ENCODE measurements at places on chromosomes 11 and 22.

DNA sequence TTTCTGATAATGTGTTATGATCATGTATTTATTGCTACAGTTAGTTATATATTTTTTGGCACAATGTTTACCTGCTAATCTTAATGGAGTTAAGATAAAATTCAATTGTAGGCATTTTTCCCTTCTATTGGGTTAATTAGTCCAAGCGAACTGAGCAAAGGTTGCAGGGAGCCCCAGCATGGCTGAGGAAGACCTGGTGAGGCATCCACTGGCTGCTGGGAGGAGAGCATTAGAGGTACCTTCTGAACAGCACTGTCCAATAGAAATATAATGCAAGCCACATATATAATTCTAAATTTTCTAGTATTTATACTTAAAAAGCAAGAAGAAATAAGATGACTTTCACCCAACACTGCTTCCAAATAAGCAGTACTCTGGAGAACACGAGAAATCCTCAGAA lies 689 bp upstream of the TMEM126A start:
- no peak for DNase-seq

DNA sequence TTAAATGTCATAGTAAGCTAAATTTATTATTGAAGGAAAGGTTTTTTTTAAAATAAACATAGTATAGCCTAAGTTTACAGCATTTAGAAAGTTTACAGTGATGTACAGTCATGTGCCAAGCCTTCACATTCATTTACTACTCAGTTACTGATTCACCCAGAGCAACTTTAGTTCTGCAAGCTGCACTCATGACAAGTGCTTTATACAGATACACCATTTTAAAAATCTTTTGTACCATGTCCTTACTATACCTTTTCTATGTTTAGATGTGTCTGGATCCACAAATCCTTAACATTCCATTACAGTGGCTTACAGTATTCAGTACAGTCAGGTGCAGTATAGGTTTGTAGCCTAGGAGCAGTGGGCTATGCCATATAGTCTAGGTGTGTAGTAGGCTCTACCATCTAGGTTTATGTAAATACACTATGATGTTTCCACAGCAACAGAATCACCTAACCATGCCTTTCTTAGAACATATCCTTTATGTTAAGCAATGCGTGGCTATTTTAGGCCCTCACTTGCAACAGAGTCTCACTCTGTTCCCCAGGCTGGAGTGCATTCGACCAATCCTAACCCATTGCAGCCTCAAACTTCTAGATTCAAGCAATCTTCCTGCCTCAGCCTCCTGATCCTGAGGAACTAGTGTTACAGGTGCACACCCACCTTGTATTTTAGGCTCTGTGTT lies 79.5 kb upstream of the SLC25A18 start:
- no peak for DNase-seq

- DNase-seq, result peak; percentile 56
These were observed 80.7 kb upstream of the PPARA start for GRCh38 chr22:46069521-46070214.

GRCh38 chr11:45859661-45860140 lies 12.4 kb downstream of the CRY2 start:
- DNase-seq, result no peak

GRCh38 chr11:43952401-43953342 lies 10.2 kb downstream of the C11orf96 start:
- DNase-seq, result no peak

GRCh38 chr11:35552616-35553015 lies 27.2 kb upstream of the PAMR1 start:
- DNase-seq, result no peak

GRCh38 chr11:124643605-124644425 lies 21.2 kb downstream of the TBRG1 start:
- DNase-seq, result no peak

DNA sequence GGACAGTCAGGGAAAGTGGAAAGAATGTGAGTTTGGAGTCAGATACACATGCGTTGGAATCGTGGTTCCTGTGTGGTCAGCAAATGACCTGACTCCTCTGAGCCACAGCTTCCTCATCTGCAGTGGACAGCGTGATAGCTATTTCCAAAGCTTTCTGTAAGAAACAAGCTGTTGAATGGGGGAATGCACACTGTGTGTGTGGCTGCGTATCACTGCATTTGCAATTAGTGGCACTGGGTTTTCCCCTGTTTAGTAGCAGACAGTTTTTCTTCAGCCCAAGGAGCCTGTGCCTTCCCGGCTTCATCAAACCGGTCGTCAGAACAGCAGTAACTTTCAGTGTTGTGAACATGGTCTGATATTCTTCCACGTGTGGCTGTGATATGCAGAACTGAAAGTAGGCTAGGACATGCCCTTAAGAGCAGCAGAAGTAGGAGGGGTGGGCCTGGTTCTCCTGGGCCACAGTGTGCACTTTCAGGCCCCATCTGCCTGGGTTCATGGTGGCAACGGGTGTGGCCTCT lies 121.5 kb downstream of the RRAS2 start:
- no peak for DNase-seq

GRCh38 chr11:112548641-112549040 lies 288.0 kb upstream of the PLET1 start:
- DNase-seq, result no peak

- no peak for DNase-seq
These were observed 51.7 kb downstream of the RAB30 start for GRCh38 chr11:83019888-83020579.

- no peak for DNase-seq
These were observed 40.0 kb downstream of the SBF1 start for GRCh38 chr22:50434849-50435248.

- no peak for DNase-seq
These were observed 78.6 kb upstream of the TP53AIP1 start for GRCh38 chr11:129021295-129021694.

DNA sequence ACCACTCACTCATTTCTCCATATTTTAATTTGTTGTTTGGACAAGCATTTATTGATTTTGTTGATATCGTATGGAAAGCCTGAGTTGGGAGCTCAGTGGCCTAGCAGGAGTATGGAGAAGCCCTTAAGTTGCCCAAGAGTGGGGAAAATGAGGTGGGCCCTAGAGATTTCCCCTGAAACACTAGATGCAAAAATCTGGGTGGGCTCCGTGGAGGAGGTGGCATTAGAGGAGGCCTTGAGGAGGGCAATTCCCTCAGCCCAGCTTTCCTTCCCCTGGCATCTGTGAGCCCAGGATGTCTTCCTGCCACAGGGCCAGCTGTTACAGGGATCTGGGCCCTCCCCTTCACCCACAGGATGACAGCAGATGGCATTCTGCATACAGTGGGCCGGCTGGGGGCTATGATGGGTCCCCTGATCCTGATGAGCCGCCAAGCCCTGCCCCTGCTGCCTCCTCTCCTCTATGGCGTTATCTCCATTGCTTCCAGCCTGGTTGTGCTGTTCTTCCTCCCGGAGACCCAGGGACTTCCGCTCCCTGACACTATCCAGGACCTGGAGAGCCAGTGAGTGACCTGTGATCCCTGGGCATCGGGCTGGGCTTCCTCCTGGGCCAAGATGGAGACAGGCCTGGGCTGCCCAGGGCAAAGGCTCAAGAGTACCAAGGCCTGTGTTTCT lies 21.6 kb upstream of the SLC22A12 start:
- no peak for DNase-seq

- DNase-seq, result no peak
These were observed 743 bp upstream of the RCE1 start for GRCh38 chr11:66842501-66842895.

DNA sequence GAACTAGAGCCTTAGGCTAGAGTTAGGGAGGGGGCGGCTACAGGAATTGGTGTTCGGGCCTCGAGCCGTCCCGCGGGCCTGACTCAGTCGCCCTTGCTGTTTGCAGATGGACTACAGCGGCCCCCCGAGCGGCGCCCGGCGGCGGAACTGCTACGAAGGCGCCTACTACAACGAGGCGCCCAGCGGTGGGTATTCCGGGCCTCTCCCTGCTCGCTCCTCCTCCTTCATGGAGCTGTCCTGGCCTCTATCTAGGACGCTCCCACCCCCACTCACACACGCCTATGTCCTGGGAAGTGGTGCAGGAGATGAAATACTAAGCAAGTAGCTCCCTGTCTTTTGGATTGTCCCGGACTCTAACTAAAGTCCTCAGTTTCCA lies 1.4 kb downstream of the MYOD1 start:
- DNase-seq, result no peak

DNA sequence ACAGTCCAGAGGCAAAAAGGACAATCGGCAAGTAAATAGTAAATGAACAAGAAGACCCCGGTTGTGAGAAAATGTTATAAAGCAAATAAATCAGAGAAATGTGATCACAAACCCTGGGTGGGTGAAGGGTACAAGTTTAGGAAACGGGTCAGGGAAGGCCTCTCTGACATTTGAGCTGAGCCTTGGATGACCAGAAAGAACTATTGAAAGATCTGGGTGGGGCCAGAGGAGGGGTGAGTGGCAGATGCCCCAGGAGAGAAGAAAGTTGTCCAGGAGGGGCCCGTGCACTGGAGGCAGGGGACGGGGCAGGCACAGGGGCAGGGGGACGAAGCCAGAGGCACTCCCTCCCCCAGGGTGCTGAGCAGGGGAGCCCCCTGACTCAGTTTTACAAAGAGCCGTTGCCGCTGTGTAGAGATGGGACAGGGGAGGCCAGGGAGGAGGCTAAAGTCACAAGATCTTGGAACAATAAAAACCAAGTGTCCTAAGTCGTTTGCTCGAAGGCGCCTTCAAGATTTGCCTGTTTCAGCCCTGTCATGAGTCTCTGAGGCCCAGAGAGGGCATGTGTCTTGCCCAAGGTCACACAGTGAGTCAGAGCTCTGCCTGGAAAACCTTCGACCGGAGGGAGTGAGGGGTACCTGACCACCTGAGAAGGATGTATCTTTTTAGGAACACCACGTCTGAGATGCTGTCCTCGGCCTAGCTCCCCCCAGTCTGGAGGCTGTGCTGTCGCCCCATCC lies 10.8 kb upstream of the PDGFB start:
- DNase-seq, result no peak

- no peak for DNase-seq
These were observed 62.6 kb upstream of the PRSS23 start for GRCh38 chr11:86737737-86738136.

DNA sequence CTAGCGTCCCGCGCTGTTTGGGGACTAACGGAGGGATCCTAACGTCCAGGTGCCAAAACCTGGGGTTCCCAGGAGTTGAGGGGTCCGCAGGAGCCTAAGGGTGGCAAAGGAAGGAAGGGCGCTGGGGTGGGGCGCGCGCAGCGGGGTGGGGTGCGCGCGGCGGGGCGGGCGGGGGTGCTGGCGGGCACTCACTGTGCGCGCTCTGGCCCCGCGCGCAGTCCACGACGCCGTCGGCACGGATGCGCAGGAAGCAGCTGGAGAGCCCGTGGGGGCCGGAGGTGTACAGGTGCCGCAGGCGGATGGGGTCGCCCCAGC lies 412 bp downstream of the FGF19 start:
- no peak for DNase-seq

DNA sequence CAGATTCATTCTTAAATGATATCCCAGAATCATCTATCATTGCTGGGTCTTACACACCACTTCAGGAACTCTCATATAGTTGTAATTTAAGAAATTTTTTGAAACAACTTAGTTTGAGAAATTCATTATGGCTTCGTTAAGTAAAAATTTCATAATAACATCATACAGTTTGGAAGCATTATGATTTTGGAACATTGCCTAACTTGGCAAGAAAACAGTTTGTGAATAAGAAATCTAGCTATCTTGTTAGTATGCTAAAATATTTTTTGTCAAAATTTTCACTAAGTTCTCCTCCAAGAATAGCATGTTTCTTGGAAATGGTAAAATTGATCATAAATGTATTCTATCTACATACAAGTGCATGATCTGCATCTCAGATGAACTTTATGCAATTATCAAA lies 217.7 kb downstream of the CNTN5 start:
- no peak for DNase-seq

- DNase-seq, result no peak
These were observed 544.0 kb downstream of the NTM start for GRCh38 chr11:131914361-131914774.

- no peak for DNase-seq
These were observed 339.6 kb upstream of the ANO3 start for GRCh38 chr11:25992294-25992693.

- no peak for DNase-seq
These were observed 26.1 kb upstream of the CABP7 start for GRCh38 chr22:29693671-29694070.

DNA sequence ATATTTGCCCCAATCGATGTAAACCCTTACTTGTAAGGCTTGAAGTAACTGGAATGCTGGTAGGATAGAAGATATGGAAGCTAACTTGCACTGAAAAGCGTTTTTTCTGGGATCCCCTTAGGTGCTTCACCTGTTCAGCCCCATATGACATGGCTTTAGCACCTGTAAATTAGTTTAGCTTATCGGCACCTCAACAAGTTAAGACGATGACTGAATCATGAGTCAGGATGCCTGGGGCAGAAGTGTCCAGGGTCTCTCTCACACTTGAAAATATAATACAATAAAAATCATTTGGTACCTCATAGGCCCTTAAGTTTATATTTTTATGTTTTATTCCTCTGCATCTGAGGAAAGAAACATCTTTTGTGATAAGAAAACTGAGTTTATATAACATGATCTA lies 409.2 kb upstream of the LRRC4C start:
- DNase-seq, result no peak

- DNase-seq, result no peak
These were observed 226.3 kb downstream of the OPCML start for GRCh38 chr11:133306019-133306418.

GRCh38 chr11:70192666-70193410 lies 10.3 kb upstream of the FADD start:
- no peak for DNase-seq

- DNase-seq, result peak; percentile 44
These were observed 709 bp downstream of the FTH1 start for GRCh38 chr11:61966734-61967115.

- no peak for DNase-seq
These were observed 239.9 kb downstream of the CNTN5 start for GRCh38 chr11:99260696-99261095.

GRCh38 chr11:11332141-11332710 lies 20.8 kb downstream of the CSNK2A3 start:
- DNase-seq, result no peak

- no peak for DNase-seq
These were observed 2.8 kb upstream of the CLCF1 start for GRCh38 chr11:67376063-67376820.

All from activated CD4-positive, alpha-beta memory T cell treated with anti-CD3 and anti-CD28 coated beads for 36 hours (primary cell).